Tibial nerve (tissue), 4 donors: ENCODE measurements at places on chromosomes 12 and 14.

GRCh38 chr14:37991027-37991426 is 216.7 kb upstream of the SSTR1 start:
- no peak for DNase-seq

GRCh38 chr12:127785540-127785939 is 481.4 kb upstream of the TMEM132C start:
- no peak for DNase-seq

GRCh38 chr12:51821440-51822260 is 26.9 kb downstream of the FIGNL2 start:
- no peak for DNase-seq

GRCh38 chr12:41745593-41745992 is 399.1 kb downstream of the GXYLT1 start:
- no peak for DNase-seq
